Right lobe of liver (tissue), 6 donors: ENCODE measurements at places on chromosomes 11 and 22. TPM values are rescaled to one million over a fixed set of nuclear protein-coding genes. Genes with fewer than 3 reads are reported as not detected.

Gene ACR
- 0.34 TPM for total RNA-seq

Gene KDELR3
- 16.1 TPM for total RNA-seq

Gene CNGA4
- total RNA-seq = not detected

Gene KCNQ1OT1
- total RNA-seq = 0.37 TPM

Gene UBE2L6
- total RNA-seq = 124 TPM

Gene HEPHL1
- total RNA-seq = not detected

Gene HEPACAM
- total RNA-seq = 0.30 TPM

Gene PRRG4
- 13.6 TPM for total RNA-seq

Gene SAA1
- total RNA-seq = 13,198 TPM

Gene CFAP68
- total RNA-seq = 15.2 TPM

Gene P2RX6
- total RNA-seq = 0.12 TPM

Gene OLFML1
- total RNA-seq = 3.7 TPM

Gene APLNR
- total RNA-seq = 1.6 TPM

Gene OR8D4
- not detected for total RNA-seq

Gene POU2AF3
- total RNA-seq = 0.68 TPM

Gene LRRC75B
- 26.1 TPM for total RNA-seq

Gene C11orf98
- total RNA-seq = 26.6 TPM

Gene MAP6
- 0.55 TPM for total RNA-seq

Gene TOLLIP
- total RNA-seq = 83.4 TPM

Gene TRIM49
- not detected for total RNA-seq

Gene HEPN1
- total RNA-seq = not detected

Gene WNT11
- 7.7 TPM for total RNA-seq

Gene CCDC82
- 8.2 TPM for total RNA-seq

Gene CARD18
- not detected for total RNA-seq

Gene SCGB1A1
- total RNA-seq = not detected

Gene MMP27
- total RNA-seq = 0.11 TPM

Gene SCN3B
- total RNA-seq = 0.20 TPM

Gene INS
- not detected for total RNA-seq

Gene EXPH5
- 12.0 TPM for total RNA-seq

Gene DNAJB7
- not detected for total RNA-seq

Gene KDM4D
- 0.09 TPM for total RNA-seq

Gene ADM
- 7.9 TPM for total RNA-seq

Gene P4HA3
- 0.78 TPM for total RNA-seq

Gene VSTM5
- total RNA-seq = not detected

Gene SLC22A12
- 0.80 TPM for total RNA-seq

Gene GGTLC2
- total RNA-seq = not detected

Gene TPBGL
- total RNA-seq = not detected

Gene AGBL2
- total RNA-seq = 2.6 TPM

Gene MPZL3
- 8.8 TPM for total RNA-seq

Gene CASP5
- not detected for total RNA-seq

Gene TMA7B
- not detected for total RNA-seq
